NB4 (cell line): ENCODE measurements at places on chromosomes 16 and 17.
A peak's percentile ranks its signal among the peaks of the same experiment; 100 is the strongest.

GRCh38 chr17:28612531-28612930 is 1.5 kb downstream of the RSKR start:
- DNase-seq, result peak; percentile 24

- no peak for DNase-seq
Measured at GRCh38 chr16:80993307-80993706, 13.4 kb downstream of the CMC2 start.

- no peak for DNase-seq
Measured at GRCh38 chr16:14007450-14007849, 63.7 kb upstream of the MRTFB start.

DNA sequence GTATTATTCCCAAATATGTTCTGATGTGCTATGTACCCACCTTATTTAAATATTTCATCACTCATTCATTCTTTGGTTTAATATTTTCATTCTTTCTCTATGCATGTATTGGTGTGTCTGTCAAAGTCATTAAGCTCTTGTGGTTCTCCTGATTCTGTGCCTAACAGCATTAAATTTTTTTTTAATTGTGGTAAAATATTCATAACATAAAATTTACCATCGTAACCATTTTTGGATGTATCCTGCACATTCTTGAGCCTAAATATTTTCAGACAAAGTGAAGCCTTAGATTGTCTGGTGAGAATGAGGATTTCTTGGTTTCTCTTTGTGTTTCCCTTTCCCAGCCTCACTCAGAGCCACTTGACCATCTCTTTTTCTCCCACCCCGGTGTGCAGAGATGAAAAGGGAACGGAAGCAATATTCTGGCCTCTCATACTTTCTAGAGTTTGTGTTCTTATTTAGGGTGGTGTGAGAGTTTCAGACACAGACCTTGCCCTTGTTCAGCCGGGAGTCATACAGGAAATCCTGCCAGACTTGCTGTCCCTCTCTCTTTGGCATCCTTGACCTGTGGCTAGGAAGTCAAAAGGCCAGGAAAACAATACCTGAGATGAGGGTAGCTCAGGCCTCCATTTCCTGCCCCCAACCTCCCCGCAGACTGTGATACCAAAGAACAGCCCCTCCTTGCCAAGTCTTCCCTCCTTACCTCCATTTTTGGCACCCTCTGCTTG is 4.9 kb downstream of the CCL5 start:
- DNase-seq, result no peak

DNA sequence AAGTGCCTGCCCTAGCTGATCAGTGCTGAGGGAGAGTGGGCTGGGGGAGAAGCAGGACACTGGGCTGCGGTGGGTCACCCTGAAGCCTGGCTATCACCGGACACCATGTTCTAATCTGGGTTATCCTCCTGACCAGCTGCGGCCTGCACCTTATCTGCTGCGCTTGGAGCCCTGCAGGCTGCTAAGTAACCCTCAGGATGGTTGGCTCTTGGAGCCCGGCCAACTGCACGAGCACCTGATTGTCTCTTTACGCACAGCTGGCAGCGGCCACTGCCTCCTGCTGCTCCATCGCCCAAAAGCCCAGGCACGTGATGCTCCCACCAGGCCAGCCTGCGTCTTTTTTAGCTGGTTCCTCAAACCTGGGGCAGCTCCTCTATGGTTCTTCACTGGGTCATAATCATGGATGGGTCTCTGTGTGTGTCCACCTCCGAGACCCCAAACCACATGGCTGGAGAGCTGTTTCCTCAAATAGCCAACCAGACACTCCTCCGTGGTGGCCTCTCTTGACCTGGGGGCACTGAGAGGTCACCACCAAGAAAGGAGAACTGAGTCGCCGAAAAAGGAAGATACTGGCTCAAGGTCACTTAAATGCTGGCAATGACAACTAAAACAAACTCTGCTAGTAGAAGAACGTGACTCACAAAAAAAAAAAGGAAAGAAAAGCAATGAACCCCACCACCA is 21.7 kb downstream of the SPHK1 start:
- peak; percentile 84 for DNase-seq
